ENCODE measurements at places on chromosomes 12 and 14. TPM values are rescaled to one million over a fixed set of nuclear protein-coding genes. Genes with fewer than 3 reads are reported as not detected.

Gene RASAL1
- total RNA-seq = not detected

Gene LRP1
- 257 TPM for total RNA-seq

Gene SEC23A
- total RNA-seq = 349 TPM

Gene GPR68
- total RNA-seq = 6.1 TPM

Gene APOLD1
- total RNA-seq = 8.4 TPM

Gene LTA4H
- total RNA-seq = 72.4 TPM

Gene KLRC4
- total RNA-seq = not detected

Gene SMCO2
- total RNA-seq = 0.22 TPM

Gene KRT74
- not detected for total RNA-seq

Gene SYNE3
- total RNA-seq = 16.9 TPM

Gene TMED10
- total RNA-seq = 263 TPM

Gene NAV3
- total RNA-seq = 62.4 TPM

Gene GPR162
- total RNA-seq = 1.1 TPM

Gene TMCC3
- total RNA-seq = 14.9 TPM

Gene KIF5A
- total RNA-seq = under 0.01 TPM

Gene PAH
- not detected for total RNA-seq

Gene PDE3A
- total RNA-seq = 1.1 TPM

Gene KCNA1
- total RNA-seq = not detected

Gene AKAP3
- 3.5 TPM for total RNA-seq

Gene PROX2
- not detected for total RNA-seq

Gene TRPV4
- 0.44 TPM for total RNA-seq

Gene RBP5
- total RNA-seq = not detected

Gene CCDC177
- not detected for total RNA-seq

Gene BCL7A
- 5.0 TPM for total RNA-seq

Gene EIF2S3B
- total RNA-seq = 2.8 TPM

Gene PLEKHD1
- not detected for total RNA-seq

Gene BBOF1
- total RNA-seq = 5.9 TPM

Gene CD163
- not detected for total RNA-seq

Gene MOK
- total RNA-seq = 21.6 TPM

Gene KRT2
- not detected for total RNA-seq
